ENCODE measurements at places on chromosomes 1 and 21. TPM values are rescaled to one million over a fixed set of nuclear protein-coding genes. Genes with fewer than 3 reads are reported as not detected.

DNA sequence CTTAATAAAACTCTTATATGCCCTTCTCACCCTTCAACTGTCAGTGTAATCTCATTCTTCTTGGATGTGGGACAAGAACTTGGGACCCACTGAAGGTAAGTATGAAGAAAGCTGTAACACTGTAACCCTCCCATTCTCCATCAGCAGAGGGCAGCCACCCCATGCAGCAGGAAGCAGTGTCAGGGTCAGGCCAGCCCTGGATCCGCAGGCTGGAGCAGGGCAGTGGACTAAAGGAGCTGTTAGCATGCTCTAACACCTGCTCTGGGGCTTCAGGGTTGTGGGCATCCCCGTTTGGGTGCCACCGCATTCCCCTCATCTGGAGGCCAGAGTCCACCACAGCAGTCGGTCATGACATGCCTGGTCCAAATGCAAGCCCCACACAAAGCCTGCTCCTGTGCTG is 156.5 kb downstream of the HIVEP3 start:
- H3K27me3 ChIP-seq: no peaks in the 10 kb centered on the region
- DNase-seq: no peak
- no peaks in the 10 kb centered on the region for H3K36me3 ChIP-seq
- no peak overlapping the region for H3K4me3 ChIP-seq
- H3K4me1 ChIP-seq: peaks cover 15% of the 10 kb centered on the region

GRCh38 chr1:94873520-94874351 is 53.2 kb downstream of the CNN3 start:
- H3K27ac ChIP-seq: peak overlapping the region; percentile 79
- DNase-seq: peak; percentile 37
- no peak overlapping the region for H3K4me3 ChIP-seq
- peaks cover 24% of the 10 kb centered on the region for H3K4me1 ChIP-seq

- H3K4me3 ChIP-seq: no peak overlapping the region
- no peaks in the 10 kb centered on the region for H3K36me3 ChIP-seq
- H3K4me1 ChIP-seq: peaks cover 3% of the 10 kb centered on the region
- no peak for DNase-seq
- H3K27me3 ChIP-seq: peaks cover 13% of the 10 kb centered on the region
- H3K27ac ChIP-seq: no peak overlapping the region
These were observed 21.2 kb upstream of the CAPN2 start for GRCh38 chr1:223691121-223691520.

DNA sequence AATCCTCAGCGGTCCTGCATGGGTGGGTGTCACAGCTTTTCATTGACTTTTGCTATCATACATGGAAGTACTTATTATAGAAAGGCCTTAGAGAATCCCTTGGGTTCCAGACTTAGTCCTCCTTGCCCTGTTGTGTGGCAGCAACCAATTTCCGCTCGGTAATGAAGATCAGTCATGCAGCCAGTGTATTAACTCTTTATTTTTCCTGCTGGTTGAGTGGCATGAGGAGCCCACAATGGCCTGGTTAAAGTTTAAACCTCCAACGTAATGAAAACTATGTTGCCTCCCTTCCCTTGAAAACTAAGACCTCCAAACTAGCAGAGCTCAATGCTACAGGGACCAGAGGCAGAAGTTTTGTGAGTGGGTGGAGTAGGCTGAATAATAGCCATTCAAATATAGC is 20.0 kb downstream of the CITED4 start:
- no peak overlapping the region for H3K4me3 ChIP-seq
- no peak for DNase-seq
- H3K36me3 ChIP-seq: no peaks in the 10 kb centered on the region
- no peak overlapping the region for H3K27ac ChIP-seq

DNA sequence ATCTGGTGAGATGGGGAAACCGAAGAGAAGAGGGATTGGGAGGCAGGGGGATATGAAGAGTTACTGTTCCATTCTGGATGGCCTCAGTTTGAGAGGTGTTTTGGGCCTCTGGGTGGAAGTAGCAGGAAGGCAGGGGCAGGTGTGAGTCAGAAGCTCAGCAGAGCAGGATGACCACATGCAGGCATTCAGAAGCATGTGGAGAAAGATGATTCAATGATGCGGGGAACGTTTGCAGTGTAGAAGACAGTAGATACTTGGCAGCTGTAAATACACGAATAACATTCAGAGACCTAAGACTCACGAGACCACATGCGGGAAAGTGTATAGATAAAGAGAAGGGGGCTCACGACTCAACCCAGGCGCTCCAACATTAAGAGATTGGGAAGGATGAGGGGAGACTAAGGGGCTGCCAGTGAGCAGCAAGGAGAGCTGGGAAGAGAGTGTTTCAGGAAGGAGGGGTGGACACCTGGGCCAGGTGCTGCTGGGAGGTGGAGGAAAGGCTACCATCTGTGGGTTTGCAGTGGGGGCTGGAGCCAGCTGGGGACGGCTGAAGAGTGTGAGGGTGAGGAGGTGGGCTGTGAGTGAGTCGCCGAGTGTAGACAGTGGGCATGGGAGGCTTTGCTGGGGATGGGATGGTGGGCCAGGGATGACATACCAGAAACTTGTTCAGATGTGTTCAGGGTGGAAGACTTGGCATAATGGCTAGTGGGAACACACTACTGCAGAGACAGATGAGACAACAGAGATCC is 5.8 kb upstream of the EPS8L3 start:
- H3K27ac ChIP-seq: no peak overlapping the region
- H3K4me1 ChIP-seq: peaks cover 17% of the 10 kb centered on the region
- no peak for DNase-seq
- no peaks in the 10 kb centered on the region for H3K27me3 ChIP-seq
- H3K4me3 ChIP-seq: no peak overlapping the region

DNA sequence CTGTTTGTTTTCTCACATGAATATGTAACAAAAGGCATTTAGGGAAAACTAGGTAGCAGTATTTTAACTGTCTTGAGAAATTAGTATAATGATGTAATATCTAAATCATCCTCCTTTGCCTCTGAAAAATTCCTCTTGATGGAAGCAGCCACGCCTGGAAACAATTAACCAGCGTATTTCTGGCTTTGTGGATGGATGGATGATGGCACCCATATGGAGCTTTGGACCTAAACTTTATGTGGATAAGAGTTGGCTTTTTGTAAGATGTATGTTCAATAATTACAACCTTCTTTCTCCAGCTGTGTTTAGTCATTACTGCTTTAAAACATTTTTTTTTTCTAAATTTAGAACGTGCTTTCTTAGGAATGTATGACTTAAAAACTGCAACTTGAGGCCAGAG is 12.7 kb downstream of the CDCA8 start:
- H3K36me3 ChIP-seq: peaks cover 39% of the 10 kb centered on the region
- no peak overlapping the region for H3K27ac ChIP-seq
- H3K4me1 ChIP-seq: no peaks in the 10 kb centered on the region
- H3K4me3 ChIP-seq: no peak overlapping the region
- H3K27me3 ChIP-seq: no peaks in the 10 kb centered on the region

DNA sequence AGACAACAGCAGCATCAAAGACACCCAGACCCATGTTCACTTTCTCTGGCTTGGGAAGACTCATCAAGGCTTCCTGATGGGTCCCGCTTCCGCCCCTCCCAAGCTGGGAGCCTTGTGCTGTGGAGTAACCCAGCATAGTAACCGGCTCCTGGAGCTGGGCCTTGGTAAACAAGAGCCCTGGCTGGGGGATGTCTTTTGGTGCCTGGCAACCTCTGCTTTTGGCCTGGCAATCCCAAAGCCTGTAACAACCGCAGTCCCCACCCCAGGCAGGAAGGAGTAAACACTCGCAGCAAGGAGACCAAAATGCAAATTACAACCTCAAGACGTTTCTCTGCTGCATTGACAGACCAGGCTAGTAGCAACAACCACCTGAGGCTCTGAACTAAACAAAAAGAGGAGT is 16.9 kb upstream of the THRAP3 start:
- H3K27me3 ChIP-seq: no peaks in the 10 kb centered on the region
- peaks cover 11% of the 10 kb centered on the region for H3K4me1 ChIP-seq
- no peak overlapping the region for H3K27ac ChIP-seq

- no peak overlapping the region for H3K4me3 ChIP-seq
- H3K4me1 ChIP-seq: peaks cover 10% of the 10 kb centered on the region
- H3K36me3 ChIP-seq: peaks cover 62% of the 10 kb centered on the region
- DNase-seq: no peak
- H3K27me3 ChIP-seq: no peaks in the 10 kb centered on the region
These were observed 68.3 kb downstream of the MPZL1 start for GRCh38 chr1:167790117-167790516.

DNA sequence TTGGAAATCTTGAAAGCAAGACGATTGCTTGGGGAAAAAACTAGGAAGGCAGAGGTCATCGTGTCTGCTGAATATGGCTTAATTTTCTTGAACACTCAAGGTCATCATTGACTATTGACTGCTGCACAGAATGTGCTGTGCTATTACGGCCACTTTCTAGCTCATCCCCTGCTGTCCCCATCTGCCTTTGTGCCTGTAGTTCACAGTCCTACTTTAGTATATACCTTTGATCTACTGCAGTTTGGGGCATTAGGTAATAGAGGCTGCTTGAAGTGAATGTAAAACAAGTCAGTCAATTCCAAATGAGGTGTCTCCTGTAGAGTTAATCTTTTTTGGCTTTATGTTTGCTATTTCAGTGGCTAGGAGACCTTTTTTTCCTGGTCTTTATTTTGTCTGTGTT is 8.3 kb downstream of the RAB4A start:
- peaks cover 13% of the 10 kb centered on the region for H3K36me3 ChIP-seq
- H3K27me3 ChIP-seq: no peaks in the 10 kb centered on the region
- H3K4me1 ChIP-seq: peaks cover 14% of the 10 kb centered on the region
- no peak for DNase-seq

DNA sequence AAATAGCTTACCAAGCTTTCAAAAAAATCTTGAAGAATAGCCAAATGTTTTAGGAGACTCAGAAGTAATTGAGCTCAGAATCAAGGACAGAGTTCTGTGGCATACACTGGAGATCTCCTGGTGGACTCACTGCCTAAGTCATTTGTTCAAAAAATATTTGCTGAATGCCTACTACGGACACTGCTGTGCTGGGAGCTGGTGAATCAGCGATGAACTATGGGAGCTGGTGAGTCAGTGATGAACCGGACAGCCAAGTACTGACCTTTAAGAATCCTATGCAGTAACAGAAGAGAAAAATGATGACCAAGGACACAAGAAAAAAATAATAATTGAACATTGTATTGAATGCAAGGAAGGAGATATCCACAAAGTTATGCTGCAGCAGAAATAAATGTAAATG is 717.9 kb upstream of the CXADR start:
- no peaks in the 10 kb centered on the region for H3K36me3 ChIP-seq
- H3K4me3 ChIP-seq: no peak overlapping the region
- peaks cover 16% of the 10 kb centered on the region for H3K4me1 ChIP-seq
- H3K27ac ChIP-seq: no peak overlapping the region
- no peaks in the 10 kb centered on the region for H3K27me3 ChIP-seq

GRCh38 chr21:35229290-35229689 is 180.2 kb upstream of the RUNX1 start:
- H3K27me3 ChIP-seq: no peaks in the 10 kb centered on the region
- no peak overlapping the region for H3K4me3 ChIP-seq
- no peaks in the 10 kb centered on the region for H3K36me3 ChIP-seq
- peaks cover 12% of the 10 kb centered on the region for H3K4me1 ChIP-seq
- DNase-seq: no peak

GRCh38 chr1:152225678-152226077 is 1.7 kb upstream of the HRNR start:
- H3K4me3 ChIP-seq: no peak overlapping the region
- no peak for DNase-seq
- no peak overlapping the region for H3K27ac ChIP-seq
- no peaks in the 10 kb centered on the region for H3K27me3 ChIP-seq

DNA sequence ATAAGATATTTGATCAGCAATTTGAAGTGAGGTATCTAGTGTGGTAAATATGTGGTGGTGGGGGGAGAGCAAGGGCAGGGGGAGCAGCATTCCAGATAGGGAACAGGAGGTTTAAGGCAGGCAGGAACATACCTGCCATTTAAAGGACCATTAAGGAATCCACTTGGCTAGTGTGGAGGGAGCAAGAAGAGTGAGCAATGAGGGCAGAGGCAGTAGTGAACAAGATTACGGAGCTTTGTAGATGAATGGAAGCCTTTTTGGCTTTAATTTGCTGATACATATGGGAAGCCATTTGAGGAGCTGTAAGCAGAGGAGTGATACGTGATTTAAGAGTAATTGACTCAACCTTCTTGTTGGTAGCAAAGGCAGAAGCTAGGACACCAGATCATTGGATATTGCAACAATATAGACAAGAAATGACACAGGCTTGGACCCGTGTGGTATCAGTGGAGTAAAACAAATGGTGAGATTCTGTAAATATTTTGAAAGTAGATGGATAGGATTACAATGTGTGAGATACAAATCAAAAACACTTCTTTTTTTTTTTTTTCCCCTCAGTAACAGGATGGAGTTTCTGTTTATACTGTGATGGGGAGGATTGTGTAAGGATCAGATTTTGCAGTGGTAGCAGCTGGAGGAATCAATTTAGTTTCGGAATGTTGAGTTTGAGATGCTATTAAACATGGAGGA is 73.8 kb upstream of the B3GALT2 start:
- H3K4me1 ChIP-seq: no peaks in the 10 kb centered on the region
- no peaks in the 10 kb centered on the region for H3K27me3 ChIP-seq
- peaks cover 16% of the 10 kb centered on the region for H3K36me3 ChIP-seq
- DNase-seq: no peak
- no peak overlapping the region for H3K27ac ChIP-seq

RAB13 gene
- total RNA-seq: 87.7 TPM
